ENCODE measurements at places on chromosomes 6 and 20.

GRCh38 chr6:23413327-23414050 lies 712.5 kb upstream of the NRSN1 start:
- no peak for DNase-seq

DNA sequence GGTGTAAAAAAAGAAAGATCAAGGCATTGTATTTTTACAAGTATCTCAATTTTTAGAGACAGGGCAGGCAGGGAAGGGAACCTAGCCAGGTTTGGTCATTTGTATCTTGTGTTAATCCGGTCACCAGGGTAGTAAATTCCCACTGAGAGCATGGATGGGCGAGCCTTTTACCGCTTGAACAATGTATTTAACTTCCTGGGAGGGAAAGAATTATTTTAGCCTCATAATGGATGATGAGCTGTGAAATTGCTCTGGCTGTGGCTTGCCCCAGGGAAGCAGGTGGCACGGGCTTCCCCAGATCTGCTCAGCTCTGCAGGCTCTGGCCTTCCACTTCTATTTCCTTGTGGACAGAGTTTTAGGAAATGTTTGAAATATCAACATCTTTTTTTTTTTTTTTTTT lies 72.9 kb downstream of the TOX2 start:
- DNase-seq = no peak

GRCh38 chr6:140138311-140139010 lies 764.0 kb upstream of the CITED2 start:
- no peak for DNase-seq

- no peak for DNase-seq
Observed at GRCh38 chr20:17663486-17663885, 18.6 kb downstream of the RRBP1 start.

- no peak for DNase-seq
Observed at GRCh38 chr6:142276256-142276655, 25.6 kb upstream of the ADGRG6 start.

DNA sequence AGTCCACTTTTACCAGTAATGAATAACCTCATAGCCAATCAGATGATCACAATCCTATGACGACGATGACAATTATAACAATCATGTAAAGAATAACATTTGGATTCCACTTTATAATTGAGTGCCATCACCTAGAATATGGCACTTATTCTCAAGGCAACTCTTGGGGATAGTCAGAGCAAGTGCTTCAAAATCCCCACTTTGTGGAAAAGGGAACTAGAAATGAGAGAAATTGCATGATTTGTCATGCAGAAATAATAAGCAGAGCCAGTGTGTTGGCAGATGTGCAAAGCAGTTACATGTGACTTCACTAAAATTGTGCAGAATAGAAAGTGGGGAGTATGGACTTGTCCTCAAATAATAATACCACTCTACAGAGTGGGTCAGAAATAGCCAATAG lies 41.3 kb downstream of the FRK start:
- no peak for DNase-seq

- DNase-seq = no peak
Observed at GRCh38 chr20:54839224-54839623, 363.8 kb downstream of the DOK5 start.

- DNase-seq = no peak
Observed at GRCh38 chr6:4459996-4460395, 316.2 kb upstream of the CDYL start.

DNA sequence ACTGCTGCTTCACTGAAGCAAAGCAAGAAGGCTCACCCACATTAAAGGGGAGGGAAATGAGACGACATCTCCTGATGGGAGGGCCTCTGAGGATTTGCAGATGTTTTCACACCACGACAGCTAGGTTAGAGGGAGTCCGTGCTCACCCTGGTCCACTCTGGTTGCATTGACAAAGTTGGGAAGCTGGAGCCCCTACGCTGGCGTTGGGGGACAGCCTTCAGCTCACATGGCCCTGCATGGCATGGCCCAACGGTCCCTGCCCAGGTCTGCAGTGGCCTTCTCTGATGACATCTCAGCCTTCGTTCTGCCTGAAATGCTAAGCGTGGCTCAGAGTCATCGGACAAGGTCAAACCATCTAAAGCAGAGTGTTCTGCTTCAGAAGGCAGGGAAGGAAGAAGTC lies 3.8 kb upstream of the NAPB start:
- no peak for DNase-seq

GRCh38 chr6:138226700-138227315 lies 8.5 kb upstream of the PBOV1 start:
- DNase-seq = no peak

DNA sequence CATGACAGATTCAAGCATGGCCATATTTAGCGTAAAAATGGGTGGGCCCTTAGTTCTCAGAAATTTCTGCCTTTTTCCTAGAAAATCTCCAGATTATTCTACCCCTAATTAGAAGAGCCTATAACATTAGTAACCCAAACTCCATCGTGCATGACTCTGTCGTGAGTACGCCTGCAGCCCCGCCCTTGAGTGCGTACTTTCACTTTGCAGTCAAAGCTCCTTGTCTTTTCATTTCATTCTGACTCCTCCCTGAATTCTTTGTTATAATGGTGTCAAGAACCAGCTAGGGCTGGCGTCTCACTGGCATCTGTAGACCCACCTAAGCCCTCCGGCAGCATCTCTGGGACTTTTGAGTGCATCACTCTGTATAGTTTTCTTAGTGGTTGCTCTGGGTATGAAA lies 61.7 kb upstream of the NOX3 start:
- no peak for DNase-seq

DNA sequence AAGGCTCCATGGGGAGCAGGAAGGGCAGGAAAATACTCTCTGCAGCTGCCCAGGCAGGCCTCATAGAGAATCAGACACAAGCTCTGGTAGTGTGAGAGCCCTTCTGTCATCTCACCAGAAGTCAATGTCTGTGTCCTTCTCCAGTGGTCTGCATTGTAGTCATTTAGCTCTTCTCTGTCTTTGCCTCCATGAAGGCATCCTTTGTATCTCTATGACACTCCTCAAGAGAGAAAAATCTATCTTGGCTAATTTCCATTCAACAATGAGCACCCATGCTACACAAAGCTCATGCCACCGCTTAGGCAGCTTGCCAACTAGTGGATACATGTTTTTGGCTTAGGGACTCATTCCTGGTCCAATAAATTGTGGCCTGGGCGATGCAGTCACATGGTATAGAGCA lies 92.1 kb downstream of the RNF217 start:
- DNase-seq = no peak

GRCh38 chr6:96911171-96911570 lies 13.4 kb upstream of the KLHL32 start:
- DNase-seq = no peak

DNA sequence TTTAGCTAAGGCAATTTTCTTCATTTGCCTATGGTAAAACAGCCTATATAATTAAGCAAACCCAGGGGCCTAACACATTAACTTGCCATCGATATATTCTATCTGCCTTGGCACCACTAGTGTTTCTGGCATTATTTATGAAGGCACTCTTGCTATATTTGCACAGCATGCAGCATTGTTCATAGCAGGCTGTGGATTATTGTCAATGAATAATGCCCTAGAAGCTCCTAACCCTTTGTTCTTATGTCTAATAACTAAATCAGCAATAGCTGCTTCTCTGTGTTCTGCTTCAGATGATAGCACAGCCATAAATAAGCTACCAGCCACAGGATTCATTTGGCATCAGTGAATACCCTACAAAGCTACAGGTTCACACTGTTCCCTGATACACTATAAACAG lies 254.8 kb upstream of the STXBP5 start:
- DNase-seq = no peak

GRCh38 chr20:29497261-29497671 lies 1760.2 kb upstream of the DEFB115 start:
- DNase-seq = no peak

DNA sequence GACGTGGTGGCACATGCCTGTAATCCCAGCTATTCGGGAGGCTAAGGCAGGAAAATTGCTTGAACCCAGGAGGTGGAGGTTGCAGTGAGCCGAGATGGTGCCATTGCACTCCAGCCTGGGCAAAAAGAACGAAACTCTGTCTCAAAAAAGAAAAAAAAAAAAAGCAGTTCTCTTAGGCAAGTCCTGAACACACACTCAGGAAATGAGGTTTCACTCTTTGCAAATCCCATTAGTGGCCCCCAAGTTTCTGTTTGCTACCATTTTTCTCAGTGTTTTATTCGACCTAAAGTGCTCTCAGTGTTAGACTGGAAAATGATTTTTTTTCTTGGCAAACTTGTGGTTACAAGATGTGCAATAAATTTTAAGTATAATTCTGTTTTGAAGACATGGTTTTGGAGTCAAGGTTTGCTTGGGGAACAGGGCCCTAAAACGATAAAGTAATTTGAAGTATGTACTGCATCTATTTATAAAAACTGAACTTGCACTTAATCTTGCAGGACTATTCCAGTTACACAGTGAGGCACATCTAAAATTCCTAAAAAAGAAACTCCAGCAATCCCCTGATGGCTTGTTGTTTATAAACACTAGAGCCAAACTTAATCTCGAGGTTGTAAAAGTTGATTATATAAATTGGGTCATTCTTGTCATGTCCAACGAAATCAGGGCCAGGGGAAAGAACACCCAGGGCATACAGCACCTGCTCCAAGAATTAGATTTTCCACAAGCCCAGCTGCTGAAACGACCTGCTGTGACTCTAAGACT lies 42.6 kb downstream of the MAP1LC3A start:
- DNase-seq = no peak

- no peak for DNase-seq
Observed at GRCh38 chr20:53639647-53640440, 46.2 kb upstream of the ZNF217 start.

- no peak for DNase-seq
Observed at GRCh38 chr6:115221198-115221597, 839.5 kb downstream of the FRK start.

- DNase-seq = no peak
Observed at GRCh38 chr6:135191508-135192255, 10.6 kb downstream of the MYB start.

DNA sequence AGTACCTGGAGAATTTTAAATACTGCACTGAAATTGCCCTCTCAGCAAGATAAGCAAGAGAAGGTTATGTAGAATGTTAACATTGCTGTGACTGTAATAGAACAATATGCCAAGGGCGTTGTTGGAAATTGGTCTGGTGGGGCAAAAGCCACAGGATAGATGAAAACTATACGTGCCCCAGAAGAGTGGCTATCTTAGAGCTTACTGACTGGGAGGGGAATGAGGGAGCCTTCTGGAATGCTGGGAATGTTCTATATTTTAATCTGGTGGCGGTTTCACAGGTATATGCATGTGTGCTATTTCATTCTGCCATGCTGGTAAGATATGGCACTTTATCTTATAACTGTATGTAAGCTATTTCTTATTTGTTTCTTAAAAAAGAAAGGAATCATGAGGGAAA lies 35.2 kb upstream of the YWHAB start:
- DNase-seq = no peak

GRCh38 chr6:140079328-140079727 lies 704.9 kb upstream of the CITED2 start:
- no peak for DNase-seq

DNA sequence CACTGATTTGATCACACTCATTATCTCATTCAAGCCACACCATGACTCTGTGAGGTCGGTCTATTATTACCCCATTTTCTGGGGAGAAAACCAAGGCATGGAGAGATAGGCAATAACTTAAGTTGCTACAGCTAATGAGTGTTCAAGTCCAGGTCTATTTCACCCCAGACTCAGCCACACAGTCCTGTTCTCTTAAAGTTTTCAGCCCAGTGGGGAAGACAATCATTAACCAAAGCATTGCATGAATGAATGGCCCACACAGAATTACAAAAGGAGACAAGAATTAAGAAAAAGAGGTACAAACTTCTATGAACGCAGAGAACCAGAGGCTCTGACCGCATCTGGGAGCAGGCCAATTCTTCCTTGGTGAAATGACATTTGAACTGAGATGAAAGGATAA lies 7.1 kb downstream of the BPI start:
- no peak for DNase-seq

GRCh38 chr20:14838663-14839628 lies 501.5 kb upstream of the FLRT3 start:
- no peak for DNase-seq

GRCh38 chr20:24755411-24755922 lies 193.6 kb upstream of the CST7 start:
- DNase-seq = no peak

DNA sequence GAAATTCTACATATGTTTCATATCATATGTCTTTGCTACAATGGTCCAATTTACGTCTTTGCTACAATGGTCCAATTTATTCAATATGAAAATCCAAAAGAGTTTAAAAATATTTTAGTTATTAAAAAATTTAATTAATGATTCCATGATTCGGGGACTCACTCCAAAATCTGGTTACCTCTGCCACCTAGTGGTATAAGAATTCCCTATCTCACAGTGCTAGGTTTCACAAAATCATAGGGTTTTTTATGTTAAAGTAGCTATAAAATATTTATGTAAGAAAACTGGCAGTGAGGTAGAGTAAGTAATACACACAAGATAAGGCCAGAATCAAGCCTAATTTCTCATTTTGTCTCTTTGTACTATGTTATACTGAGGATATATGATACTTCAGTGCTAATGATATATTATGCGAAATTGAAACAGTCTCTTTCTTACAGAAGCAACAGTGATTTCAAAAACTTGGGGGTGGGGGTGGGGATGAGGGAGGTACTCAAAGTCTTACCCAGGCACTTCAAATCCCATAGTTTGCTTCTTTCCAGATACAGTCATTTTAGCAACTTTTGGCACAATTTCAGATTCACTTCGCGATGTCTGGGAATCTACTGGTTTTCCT lies 52.3 kb downstream of the HBS1L start:
- DNase-seq = peak; percentile 11

DNA sequence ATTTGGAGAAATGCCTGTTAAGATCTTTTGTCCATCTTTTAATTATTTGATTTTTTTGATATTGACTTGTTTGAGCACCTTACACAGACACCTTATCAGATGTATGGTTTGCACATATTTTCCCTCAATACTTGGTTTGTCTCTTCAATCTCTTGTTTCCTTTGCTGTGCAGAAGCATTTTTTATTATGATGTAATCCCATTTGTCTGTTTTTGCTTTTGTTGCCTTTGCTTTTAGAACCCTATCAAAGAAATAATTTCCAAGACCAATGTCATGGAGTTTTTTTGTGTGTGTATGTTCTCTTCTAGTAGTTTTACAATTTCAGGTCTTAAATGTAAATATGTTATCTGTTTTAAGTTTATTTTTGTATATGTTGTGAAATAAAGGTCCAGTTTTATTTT lies 73.9 kb downstream of the HTR1B start:
- DNase-seq = no peak

GRCh38 chr6:146950351-146950835 lies 253.8 kb upstream of the STXBP5 start:
- DNase-seq = no peak

GRCh38 chr20:61706259-61706961 lies 359.3 kb downstream of the TAF4 start:
- DNase-seq = no peak

DNA sequence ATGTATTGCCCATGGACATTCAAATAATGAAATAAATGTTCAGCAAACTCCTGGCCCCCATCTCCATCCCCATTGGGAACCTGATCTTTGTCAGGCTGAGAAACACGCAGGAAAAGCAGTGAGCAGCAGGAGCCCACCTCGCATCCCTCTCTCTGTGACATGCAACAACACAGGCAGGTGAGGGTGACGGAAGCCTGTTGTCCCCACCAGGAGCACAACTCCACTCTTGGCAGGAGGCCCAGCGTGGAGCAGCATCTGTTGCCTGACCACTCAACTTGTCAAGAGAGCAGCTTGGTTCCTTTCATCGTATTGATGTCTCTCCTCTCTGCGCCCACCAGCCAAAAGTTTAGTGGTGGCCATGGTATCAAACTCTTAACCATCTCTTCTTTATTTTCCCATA lies 586.9 kb upstream of the ARID1B start:
- no peak for DNase-seq

GRCh38 chr20:21436205-21436604 lies 38.9 kb upstream of the NKX2-4 start:
- DNase-seq = no peak

GRCh38 chr6:5946181-5946580 lies 60.5 kb downstream of the NRN1 start:
- no peak for DNase-seq
